ENCODE measurements at places on chromosomes 3 and 15. TPM values are rescaled to one million over a fixed set of nuclear protein-coding genes. Genes with fewer than 3 reads are reported as not detected.

GOLGA6L9 gene
- total RNA-seq: 5.2 TPM

THAP10 gene
- total RNA-seq: 3.0 TPM

GSK3B gene
- 50.9 TPM for total RNA-seq

EEFSEC gene
- total RNA-seq: 8.0 TPM

KY gene
- not detected for total RNA-seq

FGF7 gene
- total RNA-seq: 0.64 TPM

PPM1L gene
- total RNA-seq: 3.2 TPM

RTP1 gene
- total RNA-seq: not detected

PFN2 gene
- total RNA-seq: 94.9 TPM

PGBD4 gene
- total RNA-seq: 1.5 TPM

GXYLT2 gene
- total RNA-seq: 4.8 TPM

GNB4 gene
- 39.5 TPM for total RNA-seq

CCR4 gene
- total RNA-seq: 0.78 TPM

NAALADL2 gene
- 1.3 TPM for total RNA-seq

ASB14 gene
- not detected for total RNA-seq

PLCH1 gene
- not detected for total RNA-seq
